SK-N-DZ (cell line): ENCODE measurements at places on chromosomes 7 and 10.

GRCh38 chr7:134300988-134301387 lies 15.7 kb downstream of the SLC35B4 start:
- DNase-seq: no peak

DNA sequence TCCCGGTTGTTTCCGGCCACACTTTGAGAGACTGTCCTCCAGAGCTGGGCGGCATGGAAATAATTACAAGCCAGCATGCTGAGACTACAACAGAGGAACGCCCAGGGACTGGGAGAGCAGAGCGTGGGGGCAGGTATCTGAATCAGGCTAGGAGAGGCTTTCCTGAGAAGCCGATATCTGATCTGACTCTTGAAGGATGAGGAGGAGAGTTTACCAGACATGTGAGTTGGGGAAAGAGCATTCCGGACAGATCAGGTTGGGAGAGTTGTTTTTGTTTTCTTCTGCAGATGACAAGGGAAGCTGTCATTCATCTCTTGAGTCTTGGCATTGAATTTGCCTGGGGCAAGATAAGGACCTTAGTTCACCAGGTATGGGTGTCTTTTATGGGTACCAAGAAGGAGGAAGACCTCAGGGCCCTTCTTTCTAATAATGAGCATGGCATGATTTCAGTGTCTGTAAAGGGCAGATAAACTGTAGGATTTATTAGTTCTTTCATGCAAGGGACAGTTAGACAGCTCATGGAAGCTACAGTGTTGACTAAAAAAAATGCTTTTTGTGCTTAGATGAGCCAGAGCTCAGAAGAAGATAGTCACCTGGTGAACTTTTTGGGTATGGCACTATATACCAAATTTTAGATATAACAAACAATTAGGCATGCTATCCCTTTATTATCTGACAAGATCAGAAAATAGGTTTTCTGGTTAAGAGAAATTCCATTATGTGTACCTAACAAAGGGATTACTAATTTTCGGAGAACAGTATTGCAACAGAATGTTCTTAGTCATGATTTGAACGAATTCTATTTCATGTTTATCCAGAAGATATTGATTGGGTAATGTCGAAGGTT lies 36.2 kb downstream of the WBP1L start:
- DNase-seq: no peak

DNA sequence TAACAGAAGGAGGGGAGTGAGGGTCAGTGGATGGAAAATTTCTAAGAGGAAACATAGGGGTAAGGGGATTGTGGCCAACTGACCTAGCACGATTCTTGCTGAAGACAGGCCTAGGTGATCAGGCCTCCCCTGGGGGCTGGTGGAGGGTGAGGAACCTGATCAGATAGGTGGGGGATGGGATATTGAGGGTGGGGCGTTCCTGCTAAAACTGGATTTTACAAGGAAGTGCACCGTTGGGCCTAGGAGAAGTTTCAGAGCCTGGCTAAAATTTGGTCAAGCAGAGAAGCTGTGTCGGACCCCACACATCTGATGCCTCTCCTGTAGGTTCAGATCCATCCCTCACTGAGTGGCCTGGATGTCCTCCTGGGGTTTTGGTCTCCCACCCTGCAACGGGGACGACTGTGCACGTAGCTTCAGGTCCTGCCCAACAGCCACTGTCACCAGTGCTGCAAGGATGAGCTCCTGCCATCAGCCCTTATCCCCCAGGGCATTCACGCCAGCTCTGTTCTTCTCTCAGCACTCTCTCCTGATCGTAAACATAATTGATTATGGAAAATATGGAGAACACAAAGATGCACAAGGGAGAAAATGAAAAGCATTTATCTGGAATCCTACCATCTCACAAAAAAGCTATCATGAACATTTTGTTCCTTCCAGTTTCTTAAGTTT lies 89.9 kb downstream of the ADCY1 start:
- DNase-seq: no peak

- no peak for DNase-seq
Measured at GRCh38 chr7:151061213-151062110, 2.1 kb downstream of the SLC4A2 start.

GRCh38 chr7:27170426-27171324 lies 3.4 kb downstream of the HOXA10 start:
- DNase-seq: no peak

DNA sequence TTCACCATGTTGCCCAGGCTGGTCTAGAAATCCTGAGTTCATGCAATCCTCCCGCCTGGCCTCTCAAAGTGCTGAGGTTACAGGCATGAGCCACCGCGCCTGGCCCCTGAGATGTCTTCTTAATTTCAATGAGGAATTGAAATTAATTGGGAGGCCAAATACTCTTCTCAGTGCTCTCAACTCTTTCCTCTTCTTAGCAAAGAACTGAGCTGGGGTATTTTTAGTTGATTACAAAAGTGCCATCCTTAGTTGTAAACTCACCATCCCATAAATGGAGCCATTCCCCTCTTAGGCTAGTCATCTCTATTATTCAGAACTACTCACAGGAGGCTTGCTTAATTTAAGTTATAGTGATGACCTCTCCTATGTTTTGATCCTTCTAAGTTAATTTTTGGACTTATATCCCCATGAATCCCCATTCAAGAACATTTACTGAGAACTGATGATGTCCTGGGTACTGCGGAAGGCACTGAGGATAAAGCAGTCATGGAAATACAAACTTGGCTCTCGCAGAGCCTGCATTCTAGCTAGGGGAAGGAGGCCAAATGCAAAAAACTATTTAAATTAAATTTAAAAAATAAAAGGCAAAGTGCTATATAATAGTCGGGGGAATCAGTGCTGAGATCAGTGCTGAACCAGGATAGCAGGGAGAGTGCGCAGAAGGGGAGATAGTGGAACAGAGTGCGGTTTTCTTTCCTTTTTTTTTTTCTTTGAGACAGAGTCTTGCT lies 145.3 kb downstream of the SFMBT2 start:
- no peak for DNase-seq

DNA sequence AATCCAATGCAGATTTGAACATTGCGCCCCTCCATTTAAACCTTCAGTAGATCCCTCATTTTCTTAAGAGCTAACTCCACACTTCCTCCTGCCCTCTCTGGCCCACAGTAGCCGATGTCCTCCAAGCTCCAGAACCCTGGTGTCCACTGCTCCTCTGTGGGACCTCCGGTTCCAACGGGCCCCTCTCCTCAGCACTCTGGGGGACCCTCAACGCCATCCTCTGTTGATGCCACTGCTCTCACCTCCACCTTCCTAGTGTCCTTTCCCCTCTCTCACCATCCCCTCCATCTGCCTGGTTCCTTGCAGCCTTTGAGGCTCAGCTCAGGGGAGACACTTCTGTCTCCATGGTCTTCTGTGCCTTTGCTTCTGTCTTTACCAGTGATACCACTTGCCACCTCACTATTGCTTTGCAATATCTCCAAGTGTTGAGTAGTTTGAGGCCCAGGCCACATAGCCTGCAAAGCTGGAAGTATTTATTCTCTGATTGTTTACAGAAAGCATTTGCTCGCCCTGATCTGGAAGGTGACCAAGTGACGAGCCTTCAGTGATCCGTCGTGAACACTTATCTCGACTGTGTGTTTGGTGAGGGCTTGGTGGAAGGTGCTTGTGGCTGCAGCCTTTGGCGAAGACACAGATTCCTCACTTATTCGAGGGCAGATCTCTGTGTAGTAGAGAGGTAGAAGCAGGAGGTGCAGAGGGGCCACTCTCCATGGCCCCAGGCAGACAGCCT lies 104.8 kb upstream of the SHH start:
- DNase-seq: no peak

- DNase-seq: no peak
Measured at GRCh38 chr7:140048138-140048537, 14.6 kb downstream of the PARP12 start.

GRCh38 chr10:109430043-109430760 lies 493.1 kb downstream of the XPNPEP1 start:
- DNase-seq: no peak

GRCh38 chr7:93307131-93307660 lies 75.0 kb downstream of the VPS50 start:
- no peak for DNase-seq

GRCh38 chr7:33770576-33770975 lies 134.8 kb upstream of the BMPER start:
- no peak for DNase-seq

- DNase-seq: no peak
Measured at GRCh38 chr7:112254156-112254555, 47.7 kb downstream of the ZNF277 start.

- DNase-seq: no peak
Measured at GRCh38 chr10:58179238-58179637, 88.5 kb downstream of the IPMK start.
